ENCODE measurements at places on chromosomes 16 and 17.

GRCh38 chr17:65733314-65733713 is 171.9 kb upstream of the AXIN2 start:
- no peak for DNase-seq

DNA sequence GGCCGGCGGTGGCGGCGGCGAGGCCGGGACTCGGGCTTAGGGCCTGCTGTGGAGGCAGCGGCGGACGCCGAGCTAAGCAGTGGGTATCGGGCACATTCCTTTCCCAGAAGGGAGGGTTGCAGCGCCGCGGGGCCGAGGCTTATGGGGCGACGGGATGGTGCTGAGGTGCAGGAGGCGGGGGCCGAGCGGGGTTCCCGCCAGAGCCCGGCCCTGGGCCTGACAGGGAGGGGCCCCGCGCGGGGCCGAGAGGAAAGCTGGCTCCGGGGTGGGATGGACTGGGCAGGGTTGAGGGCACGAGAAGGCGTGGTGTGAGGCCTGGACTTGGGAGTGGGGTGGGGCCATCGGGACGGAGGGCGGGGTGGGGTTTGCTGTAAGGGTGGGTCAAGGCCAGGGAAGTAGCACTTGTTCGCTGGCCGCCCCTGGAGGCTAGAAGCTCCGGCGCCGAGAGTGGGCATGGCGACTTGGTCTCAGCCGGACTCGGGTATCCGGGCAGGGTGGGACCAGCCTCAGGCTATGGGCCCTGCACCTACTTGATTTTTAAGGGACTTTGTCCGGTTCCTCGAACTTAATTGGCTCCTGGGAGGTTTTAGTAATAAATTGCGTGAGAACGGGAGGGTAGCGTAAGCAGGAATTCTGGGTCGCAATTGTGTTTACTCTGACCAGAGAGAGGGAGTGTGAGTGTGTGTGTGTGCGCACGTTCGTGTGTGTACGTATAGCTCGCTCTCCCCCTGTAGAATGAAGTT is 396 bp downstream of the NFE2L1 start:
- DNase-seq: no peak

DNA sequence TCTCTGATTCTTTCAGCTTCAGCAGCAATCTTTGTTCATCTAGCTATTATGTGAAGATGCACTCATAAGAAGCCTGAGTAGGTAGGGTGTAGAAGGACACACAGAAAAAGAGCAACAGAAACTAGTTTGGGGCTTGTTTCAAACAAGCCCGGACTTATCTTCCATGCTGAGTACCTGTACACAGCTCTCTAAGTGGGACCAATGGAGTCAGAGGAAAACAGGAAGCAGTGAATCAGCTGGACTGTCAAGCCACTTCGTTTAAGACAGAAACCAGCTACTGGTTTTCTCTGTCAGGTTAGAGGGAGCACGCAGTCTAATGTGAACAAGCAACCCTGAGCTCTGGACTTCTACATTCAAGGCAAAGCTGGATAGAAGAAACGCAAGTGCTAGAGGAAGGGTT is 16.0 kb downstream of the MAP2K6 start:
- no peak for DNase-seq

DNA sequence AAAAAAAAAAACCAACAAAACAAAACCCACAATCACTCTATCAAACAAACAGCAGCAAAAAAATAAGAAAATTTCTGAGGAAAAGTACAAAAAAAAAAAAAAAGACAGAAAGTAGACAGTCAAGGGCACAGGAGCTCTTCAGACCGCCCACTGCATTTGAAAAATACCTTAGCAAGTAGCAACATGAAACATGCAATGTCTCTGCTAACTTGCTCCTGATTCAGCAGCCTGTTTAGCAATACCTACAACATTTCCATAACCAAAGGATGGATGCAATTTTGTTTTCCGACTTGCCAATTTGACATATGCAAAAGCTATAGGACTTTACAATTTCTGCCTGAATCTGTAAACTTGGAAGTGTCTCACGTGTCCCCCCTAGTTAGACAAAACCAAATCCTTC is 57.4 kb downstream of the SYNRG start:
- DNase-seq: no peak

- no peak for DNase-seq
These were observed 21.6 kb upstream of the MPO start for GRCh38 chr17:58302171-58302918.

GRCh38 chr17:63821804-63822203 is 5.4 kb upstream of the PSMC5 start:
- DNase-seq: no peak

Data from iPS DF 19.7 (cell line).